Activated CD4-positive, alpha-beta T cell treated with anti-CD3 and anti-CD28 coated beads, Interleukin-2, Interleukin-6, amounts not matched to agents 100 ng/mL and 50 ng/mL, durations not matched to agents 16 hours and 8 hours (primary cell): ENCODE measurements at places on chromosomes 16 and 17.

DNA sequence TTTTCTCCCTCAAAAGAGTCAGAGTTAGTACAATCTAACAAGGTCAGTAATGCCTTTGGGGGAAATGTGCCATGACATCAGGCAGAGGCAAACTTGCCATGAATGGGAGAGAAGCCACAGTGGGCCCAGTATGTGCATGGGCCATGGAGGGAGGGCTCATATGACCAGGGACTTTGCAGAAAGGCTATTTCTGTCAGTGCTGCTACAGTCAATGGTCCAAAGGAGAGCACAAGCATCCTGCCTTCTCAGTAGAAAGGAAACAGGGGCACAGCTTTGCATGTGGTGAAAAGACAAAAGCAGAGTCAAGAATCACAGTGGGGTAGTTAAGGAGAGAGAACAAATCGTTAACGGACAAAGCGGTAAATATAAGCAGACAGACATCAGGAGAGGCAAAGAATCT lies 11.2 kb upstream of the CORO6 start:
- no peak for DNase-seq

GRCh38 chr17:879546-880442 lies 97.6 kb downstream of the MRM3 start:
- peak; percentile 65 for DNase-seq

- DNase-seq = no peak
These were observed 40.1 kb downstream of the OMG start for GRCh38 chr17:31256936-31257335.

- DNase-seq = no peak
These were observed 32.2 kb downstream of the SPOP start for GRCh38 chr17:49645654-49646053.

GRCh38 chr16:17325476-17326143 lies 145.2 kb downstream of the XYLT1 start:
- DNase-seq = no peak

DNA sequence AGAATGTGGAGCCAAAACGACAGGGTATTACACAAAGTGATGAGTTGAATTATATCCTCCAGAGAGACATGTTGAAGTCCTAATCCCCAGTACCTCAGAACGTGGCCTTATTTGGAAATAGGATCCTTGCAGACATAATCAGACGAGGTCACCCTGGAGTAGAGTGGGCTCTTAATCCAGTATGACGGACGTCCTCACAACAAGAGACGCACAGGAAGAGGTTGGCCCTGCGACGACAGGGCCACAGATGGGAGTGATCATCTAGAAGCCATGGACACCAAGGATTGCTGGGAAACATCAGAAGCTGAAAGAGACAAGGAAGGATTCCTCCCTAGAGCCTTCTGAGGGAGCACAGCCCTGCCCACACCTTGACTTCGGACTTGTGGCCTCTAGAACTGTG lies 142.4 kb upstream of the AXIN2 start:
- no peak for DNase-seq

DNA sequence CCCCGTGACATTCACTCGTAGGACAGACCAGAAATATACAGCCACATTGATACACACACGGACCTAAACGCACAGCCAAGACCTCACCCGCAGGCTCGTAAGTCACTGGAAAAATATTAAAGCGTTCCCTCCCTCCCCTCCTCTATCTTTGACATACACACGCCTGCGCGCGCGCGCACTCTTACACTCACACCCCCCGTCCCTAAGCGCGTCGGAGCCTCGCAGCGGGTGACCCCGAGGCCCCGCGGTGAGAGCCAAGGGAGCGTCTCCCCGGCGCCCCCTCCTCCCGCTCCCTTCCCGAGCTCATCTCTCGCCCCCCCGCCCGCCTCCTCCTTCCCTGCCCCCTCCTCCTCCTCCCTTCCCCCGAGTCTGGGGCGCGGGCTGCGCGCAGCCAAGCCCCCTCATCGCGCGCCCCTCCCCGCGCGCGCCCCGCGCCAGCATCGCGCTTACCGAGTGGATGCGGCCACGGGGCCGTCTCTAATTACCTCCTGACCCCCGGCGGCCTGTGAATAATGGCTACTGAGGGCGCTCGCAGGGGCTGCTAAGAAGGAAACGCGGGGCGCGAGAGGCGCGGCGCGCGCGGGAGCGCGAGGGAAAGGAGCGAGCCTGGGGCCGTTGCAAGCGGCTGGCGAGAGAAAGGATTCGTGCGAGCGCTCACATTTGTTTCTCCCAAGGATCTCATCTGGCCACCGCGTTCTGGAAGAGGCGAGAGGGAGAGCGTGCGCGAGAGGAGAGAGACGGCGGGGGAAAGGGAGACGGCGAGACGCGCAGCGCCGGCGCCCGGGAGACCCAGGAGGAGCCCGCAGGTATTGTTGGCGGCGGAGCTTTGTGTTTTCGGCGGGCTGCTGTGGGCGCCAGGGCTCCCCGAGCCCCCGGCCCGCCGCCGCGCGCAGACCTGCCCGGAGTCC lies 42.4 kb downstream of the RAI1 start:
- peak; percentile 15 for DNase-seq

GRCh38 chr17:59914274-59914854 lies 21.4 kb downstream of the RPS6KB1 start:
- peak; percentile 50 for DNase-seq

GRCh38 chr17:16352303-16352666 lies 984 bp downstream of the CENPV start:
- DNase-seq = peak; percentile 59

DNA sequence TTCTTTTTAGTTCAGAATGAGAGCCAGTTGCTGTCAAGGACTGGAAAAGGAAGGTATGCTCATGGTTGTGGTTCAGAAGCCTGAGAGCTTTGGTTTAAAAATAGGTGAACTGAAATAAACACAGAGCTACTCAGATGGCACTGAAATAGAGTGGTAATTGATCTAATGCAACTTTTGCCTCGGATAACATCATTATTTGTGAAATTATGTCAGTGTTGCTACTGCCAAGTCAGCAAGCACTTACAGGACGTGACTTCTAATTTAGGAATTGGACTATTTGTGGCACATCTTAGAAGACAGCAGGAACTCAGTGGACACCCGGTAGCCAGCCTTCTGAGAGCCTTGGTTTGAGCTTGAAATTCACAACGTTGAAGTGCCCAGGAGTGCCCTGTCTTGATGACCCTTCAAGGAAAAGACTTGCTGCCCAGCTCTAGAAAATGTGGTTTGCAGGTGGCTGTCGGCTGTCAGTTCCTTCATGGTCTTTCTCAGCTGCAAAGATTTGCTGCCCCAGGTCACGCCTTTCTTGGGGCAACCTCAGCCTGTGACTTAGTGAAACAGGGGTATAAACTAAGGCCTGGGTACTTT lies 42.0 kb upstream of the XYLT1 start:
- DNase-seq = no peak

DNA sequence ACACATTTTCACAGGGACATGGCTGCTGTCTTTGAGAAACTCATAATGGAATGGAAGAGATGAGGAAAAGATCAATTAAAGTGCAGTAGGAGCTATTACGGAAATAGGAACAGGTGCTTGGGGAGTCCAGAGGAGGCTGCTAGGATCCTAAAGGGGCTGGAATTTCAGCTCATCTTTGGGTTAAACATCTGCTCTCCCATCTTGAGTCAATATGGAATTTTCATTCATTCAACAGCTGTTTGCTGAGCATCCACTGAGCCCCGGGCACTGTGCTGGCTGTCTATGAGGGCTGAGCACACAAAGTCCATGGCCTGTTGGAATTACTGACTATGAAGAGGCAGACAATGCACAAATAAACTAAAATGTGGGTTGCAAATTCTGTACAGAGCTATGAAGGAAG lies 47.9 kb downstream of the ASIC2 start:
- no peak for DNase-seq

GRCh38 chr17:80441598-80442322 lies 26.8 kb downstream of the ENDOV start:
- DNase-seq = no peak

DNA sequence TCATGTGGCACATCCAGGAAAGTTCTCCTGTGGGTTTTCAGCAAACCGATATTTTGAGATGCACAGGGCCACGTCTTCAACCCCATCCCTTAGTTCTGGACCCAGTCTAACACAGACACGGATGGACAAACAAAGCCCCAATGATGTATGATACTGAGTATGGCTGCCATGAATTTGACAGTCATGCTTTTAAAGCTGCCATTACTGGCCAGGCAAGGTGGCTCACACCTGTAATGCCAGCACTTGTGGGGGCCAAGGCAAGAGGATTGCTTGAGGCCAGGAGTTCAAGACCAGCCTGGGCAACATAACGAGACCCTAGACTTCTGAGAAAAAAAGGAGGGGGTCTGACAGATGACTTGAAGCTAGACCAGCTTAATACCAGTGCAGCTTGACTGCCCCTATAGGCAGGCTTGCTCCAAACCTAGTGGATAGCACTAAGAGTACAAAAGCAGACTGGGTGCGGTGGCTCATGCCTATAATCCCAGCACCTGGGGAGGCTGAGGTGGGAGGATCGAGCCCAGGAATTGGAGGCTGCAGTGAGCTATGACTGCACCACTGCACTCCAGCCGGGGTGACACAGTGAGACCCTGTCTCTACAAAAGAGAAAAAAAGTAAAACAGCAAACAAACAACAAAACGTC lies 10.8 kb upstream of the ZNF629 start:
- DNase-seq = no peak

GRCh38 chr17:30321314-30321713 lies 12.5 kb downstream of the TMIGD1 start:
- no peak for DNase-seq

DNA sequence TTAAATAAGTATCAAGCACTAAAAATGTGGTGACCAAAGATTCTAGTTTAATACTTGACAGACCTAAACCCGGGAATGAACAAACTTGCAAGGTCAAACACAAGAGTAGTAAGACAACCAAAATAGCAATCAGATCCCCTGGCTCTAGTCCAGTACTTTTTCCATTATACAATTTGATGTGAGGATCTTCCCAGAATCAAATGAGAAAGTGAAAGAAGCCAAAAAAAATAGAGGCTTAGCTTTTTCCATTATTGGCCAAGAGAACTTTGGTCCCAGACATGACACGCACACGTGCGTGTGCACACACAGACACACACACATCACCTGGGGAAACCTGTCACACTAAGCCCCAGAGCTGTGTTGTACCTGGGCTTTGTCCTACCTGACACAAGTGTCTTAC lies 300.6 kb upstream of the CDH5 start:
- no peak for DNase-seq

DNA sequence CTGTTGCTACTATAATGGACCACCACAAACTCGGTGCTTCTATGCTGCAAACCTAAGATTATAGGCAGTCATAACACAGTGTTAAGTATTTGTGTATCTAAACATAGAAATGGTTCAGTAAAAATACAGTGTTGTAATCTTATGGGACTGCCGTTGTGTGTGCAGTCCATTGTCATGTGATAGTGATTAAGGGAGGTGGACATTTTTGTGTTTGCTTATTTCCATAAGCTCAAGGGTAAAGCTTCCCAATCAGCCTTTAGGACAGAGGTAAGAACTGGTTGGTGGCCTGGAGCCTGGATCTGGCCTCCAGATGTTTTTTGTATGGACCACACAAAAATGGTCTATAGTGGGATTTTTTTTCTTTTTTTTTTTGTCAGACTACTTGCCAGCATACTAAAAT lies 29.9 kb downstream of the WWOX start:
- DNase-seq = no peak

DNA sequence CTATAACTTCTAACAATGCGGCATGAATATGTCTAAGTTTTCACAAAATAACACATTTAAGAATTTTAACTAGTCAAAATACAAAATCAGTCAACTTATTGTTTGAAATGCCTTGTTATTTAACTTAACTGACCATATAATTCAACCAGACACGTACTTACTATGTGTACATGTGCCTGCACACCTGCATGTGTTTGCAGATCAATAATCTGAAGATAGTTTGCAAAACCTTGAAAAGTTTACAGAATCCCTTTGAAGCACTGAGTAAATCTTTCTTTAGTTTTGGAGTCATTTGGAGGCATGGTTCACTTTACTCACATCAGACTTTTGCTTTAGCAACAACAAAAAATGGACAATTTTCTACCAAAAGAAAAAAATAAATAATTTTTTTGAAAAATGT lies 363.8 kb downstream of the PMP22 start:
- DNase-seq = no peak

- DNase-seq = no peak
These were observed 126.4 kb downstream of the KCNJ2 start for GRCh38 chr17:70295731-70296130.

DNA sequence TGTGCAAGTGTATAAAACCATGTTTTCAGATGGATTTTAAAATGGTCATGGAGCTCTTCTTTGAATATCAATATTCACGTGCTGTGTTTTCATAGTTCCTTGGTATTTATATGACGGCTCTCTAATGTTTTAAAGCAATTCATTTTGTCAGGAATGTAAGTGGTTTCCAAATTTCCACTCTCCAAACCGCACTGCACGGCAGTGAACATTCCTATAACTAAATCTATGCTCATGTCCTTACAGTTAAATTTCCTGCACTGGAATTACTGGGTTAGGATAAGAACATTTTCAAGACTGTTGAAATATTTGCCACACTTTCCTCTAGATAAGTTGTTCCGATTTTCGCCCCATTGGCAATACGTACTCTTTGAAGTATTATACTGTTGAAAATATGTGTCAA lies 398.9 kb downstream of the PMP22 start:
- no peak for DNase-seq

- DNase-seq = no peak
These were observed 481 bp upstream of the BRD7 start for GRCh38 chr16:50369133-50369804.

- no peak for DNase-seq
These were observed 681 bp upstream of the MAPT start for GRCh38 chr17:45893725-45894021.

DNA sequence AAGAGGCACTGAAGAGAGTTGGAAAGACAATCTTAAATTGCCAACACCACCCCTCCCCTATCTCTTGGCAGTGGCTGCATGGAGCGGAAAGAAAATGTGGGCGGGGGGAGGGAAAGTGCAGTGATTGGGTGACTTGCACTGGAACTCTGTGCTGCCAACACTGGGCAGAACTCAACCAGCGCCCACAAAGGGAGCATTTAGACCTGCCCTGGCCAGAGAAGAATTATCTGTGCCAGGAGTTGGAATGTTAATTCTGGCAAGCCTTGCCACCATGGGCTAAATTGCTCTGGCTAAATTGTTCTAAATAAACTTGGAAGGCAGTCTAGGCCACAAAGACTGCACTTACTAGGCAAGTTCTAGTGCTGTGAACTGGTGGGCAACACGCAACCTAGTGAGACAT lies 6.5 kb upstream of the CCL13 start:
- DNase-seq = no peak

GRCh38 chr16:53771655-53772497 lies 67.9 kb downstream of the FTO start:
- DNase-seq = no peak
